Activated naive CD8-positive, alpha-beta T cell treated with anti-CD3 and anti-CD28 coated beads, Interleukin-2, amount 50 U/mL, for 24 hours (primary cell): ENCODE measurements at places on chromosomes 5 and 9.

DNA sequence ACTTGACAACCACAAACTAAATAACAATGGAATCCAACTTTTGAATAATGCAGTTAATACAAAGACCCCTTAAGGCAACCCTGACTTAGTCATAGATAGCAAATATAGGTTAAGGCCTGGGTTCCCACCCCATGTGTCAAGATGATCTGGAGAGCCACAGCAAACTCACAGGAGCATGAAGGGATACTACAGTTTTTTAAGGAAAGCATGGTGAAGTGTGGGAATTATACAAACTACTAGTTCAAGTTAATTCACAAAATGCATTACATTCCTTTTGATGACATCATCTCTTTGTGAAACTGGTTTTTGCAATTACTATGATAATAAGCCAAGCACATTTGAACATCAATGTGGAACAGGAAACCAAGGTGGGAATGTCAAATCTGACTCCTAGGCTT lies 50.6 kb downstream of the LHFPL2 start:
- DNase-seq = no peak

DNA sequence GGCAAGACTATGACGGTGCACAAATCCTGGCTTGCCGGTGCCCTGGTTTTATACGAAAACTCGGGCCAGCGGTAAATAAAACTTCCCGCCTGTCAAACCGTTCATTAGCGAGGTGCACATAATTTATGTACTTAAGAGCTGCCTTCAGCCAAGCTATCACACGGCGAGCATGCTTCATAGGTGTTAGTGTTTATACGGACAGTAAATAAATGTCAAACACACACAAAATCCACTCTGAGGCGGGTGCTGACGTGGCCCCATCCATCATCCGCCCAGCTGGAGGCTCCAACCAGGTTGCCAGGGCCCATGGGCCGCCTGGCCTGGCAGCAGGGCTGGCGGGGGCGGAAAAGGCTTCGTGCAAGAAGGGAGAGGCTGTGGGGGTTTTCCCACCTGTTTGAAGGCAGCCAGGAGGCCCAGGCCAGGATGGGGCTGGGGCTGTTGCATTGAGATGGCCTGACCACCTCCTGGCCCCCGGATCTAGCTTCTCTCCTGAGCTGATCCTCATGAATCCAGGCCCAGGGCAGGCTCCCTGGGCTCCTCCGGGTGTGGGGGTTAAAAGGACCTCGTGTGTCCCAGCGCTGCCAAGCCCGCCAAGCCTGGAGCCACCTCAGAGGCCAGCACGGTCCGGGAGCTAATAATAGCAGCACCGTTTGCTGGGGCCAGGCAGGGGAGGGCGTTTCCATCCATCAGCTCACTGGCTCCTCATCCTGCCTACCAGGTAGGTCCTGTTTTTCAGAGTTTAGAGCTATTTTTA lies 43.2 kb downstream of the BARX1 start:
- no peak for DNase-seq

GRCh38 chr9:90579181-90579580 lies 63.4 kb downstream of the DIRAS2 start:
- DNase-seq = no peak

DNA sequence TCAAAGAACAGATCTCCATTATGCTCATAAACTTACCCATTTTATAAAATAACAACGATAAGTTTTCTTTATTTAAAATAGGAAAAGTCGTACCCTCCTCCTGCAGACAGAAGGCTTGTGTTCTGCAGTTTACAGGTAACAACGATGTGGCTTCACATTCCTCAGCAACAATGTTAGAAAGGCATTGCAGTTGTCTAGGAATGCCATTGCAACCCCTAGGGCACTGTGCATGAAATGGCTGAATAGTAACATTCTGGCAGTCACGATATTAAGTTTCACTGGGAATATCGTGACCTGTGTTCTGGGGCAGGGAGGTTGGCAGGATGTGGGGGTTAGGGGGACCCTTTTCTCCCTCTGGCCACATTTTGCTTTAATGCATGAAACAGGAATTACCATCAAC lies 331.9 kb downstream of the DEPDC1B start:
- no peak for DNase-seq

DNA sequence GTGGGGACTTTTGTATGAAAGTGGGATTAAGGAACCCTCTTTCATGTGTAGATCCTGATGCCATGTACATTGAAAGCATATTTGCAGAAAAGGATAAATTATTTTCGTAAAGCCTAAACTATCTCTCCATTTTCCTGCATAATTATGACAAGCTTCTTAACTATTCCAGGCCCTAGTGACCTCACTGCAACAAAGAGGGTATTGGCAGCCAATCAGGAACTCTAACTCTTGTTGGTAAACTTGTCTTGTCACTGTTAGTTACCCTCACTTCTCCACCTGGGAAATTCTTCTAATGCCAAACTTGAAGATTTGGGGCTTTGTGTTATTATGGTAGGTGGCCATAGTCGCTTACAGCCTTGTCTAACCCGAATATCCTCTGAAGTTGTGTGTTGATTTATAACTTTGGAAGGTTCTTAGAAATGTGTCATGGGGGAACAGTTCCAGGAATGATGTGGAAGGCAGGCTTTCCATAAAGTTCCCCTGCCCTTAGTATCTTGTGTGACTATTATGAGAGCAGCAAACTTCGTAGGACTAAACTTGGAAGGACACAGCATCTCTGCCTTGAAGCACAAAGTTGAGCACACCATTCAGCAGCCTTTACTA lies 52.5 kb downstream of the IQGAP2 start:
- no peak for DNase-seq

DNA sequence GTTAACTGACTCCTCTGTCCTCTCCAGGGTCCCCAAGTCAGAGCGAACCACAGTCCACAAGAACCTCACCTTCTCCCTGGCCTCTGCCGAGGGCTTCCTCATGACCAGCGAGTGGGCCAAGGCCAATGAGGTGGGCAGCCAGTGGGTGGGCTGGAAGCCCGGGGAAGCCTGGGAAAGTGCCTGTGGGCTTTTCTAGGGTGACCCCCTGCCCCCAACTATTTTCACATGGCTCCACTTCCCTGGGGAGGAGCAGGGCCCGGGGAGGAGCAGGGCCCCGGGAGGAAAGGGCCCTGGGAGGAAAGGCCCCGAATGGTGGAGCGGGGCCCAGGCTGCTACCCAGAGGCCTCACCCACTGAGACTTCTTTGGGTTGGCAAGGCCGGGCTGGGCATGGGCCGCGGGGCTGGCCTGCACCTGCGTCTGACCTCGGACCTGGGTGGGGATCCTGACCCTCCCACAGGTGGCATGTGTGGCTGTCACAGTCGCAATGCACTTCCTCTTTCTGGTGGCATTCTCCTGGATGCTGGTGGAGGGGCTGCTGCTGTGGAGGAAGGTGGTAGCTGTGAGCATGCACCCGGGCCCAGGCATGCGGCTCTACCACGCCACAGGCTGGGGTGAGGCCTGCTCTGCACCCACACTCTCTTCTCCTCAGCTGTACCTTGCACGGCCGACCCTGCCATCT lies 17.9 kb downstream of the ADGRD2 start:
- no peak for DNase-seq

DNA sequence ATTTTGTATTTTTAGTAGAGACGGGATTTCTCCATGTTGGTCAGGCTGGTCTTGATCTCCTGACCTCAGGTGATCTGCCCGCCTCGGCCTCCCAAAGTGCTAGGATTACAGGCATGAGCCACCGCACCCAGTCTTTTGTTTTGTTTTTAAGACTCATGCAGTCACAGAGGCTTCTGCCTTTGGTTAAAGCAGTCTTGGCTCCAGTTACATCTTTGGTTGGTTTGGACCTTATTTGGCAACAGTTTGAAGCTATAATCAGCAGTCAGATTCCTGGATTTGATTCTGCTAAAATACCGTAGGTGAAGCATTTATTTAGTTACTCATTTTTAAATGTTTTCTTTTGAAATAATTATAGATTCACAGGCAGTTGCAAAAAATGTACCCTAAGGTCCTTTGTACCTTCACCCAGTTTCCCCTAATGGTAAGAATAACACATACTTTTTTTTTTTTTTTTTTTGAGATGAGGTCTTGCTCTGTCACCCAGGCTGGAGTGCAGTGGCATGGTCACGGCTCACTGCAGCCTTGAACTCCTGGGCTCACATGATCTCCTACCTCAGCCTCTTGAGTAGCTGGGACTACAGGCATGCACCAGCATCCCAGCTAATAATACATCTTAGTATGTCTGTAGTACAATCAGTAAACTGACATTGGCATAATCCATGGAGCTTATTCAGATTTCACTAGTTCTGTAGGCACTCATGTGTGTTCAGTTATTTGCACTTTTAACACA lies 15.7 kb downstream of the USP20 start:
- no peak for DNase-seq

- peak; percentile 34 for DNase-seq
Measured at GRCh38 chr9:89743573-89744254, 138.9 kb downstream of the GADD45G start.

DNA sequence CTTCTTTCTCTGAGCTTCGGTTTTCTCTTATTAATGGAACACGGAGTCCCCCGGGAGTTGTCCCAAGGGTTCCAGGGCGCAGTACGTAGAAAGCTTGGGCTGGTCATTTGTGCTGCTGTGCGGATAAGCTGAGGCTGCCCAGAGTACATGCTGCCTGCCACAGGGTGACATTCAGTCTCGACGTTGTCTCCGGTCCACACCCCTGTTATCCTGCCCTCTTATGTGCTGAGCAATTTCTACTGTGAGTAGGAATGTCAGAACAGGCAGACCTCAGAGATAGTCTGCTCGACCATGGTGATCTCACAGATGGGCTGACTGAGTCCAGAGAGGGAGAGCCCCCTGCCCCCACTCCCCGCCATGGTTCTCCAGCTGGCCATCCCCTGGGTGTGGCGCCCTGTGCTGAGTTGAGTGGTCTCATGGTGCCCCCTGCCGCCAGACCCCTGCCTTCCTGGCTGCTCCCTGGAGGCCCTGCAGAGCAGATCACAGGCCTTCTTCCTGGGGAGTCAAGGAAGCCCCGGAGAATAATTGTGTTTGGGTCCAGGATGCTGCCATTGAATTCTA lies 124.0 kb downstream of the RGS3 start:
- DNase-seq = peak; percentile 22

- no peak for DNase-seq
Measured at GRCh38 chr9:110768886-110769285, 100.3 kb downstream of the MUSK start.

DNA sequence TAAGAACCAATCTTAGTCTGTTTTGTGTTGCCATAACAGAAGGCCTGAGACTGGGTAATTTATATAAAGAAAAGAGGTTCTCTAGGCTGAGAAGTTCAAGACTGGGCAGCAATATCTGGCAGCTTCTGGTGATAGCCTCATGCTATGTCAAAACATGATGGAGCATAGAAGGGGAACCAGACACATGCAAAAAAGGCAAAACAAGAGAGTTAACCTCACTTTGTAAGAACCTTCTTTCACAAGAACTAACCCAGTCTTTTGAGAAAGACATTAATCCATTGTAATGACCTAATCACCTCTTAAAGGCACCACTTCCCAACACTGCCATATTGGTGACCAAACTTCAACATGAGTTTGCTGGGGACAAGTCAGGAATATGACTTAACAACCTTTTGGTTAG lies 37.3 kb downstream of the FSD1L start:
- no peak for DNase-seq

DNA sequence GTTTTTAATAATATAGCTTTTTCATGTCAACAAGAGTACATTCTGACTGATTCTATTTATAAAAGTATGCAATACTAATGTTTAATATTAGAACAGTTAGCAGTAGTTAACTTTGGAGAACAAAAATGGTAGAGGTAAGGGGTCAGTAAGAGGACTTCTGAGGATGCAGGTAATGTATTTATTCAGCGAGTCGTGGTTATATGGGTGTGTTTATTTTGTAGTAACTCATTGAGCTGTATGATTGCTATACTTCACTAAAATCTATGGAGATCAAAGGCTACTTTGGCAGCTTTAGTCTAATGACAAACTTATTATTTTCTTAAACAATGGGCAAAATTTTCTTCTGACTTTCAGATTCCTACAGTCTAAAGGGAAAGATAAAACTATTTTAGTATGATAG lies 146.5 kb downstream of the COMMD10 start:
- DNase-seq = no peak

DNA sequence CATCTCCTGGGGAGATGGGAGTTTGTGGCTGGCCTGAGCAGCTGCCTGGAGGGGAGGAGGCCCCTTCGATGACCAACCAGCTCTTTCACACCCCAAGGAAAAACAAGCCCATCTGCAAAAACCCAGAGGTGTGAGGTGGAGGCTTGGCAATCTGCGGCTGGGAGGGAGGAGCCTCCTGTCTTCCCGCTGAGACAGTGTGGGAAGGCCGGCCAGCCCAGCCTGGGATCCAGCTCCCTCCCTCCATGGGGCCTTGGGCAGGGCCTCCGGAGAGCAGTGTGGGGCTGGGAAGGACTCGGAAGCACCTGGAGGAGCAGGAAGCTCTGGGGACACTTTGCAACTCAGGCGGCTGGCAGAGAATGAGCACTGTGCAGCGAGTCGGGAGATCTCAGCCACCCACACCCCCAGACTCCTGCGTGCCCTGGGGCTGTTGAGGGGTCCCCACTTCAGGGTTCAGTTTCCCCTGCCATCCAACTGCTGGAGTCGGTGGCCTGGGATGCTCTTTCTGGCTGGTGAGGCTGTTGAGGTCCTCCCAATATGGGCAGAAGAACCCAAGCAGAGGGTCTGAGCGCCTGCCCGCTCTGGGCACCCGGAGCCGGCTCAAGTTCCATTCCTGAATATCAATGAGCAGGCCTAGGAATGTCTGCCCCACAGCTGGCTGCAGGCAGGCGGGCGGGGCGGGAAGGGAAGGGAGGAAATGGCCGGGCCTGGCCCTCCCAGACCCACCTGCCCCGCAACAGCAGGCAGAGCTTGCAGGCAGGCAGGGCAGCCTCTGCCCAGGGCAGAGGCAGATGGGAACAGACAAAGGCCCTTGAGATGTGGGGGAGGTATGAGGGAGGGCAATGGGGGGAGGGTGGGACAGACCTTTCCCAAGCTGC lies 101.1 kb downstream of the FGF18 start:
- no peak for DNase-seq

GRCh38 chr9:78612091-78612490 lies 315.2 kb downstream of the PSAT1 start:
- no peak for DNase-seq
